ENCODE measurements at places on chromosomes 1 and 21.

DNA sequence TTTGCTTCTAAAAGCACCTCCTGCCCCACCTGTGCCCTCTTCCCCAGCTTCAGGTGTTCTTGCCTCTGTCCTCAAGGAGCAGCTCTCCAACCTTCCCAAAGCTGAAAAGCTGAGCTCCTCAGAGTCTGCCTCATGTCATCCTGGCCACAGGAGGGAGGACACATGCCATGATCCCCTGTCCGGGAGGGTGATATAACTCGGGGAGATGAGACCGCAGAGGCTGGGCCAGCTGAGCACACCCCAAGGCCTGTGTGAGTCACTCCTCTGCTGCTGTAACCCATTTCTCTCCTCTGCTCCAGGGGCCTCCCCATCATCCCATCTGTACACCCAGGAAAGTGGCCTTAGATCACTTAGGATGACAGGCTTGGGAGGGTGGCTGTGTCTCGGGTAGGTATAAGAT lies 49.8 kb downstream of the EPHB2 start:
- DNase-seq = no peak

- DNase-seq = no peak
Measured at GRCh38 chr1:22388671-22389450, 62.8 kb upstream of the ZBTB40 start.

DNA sequence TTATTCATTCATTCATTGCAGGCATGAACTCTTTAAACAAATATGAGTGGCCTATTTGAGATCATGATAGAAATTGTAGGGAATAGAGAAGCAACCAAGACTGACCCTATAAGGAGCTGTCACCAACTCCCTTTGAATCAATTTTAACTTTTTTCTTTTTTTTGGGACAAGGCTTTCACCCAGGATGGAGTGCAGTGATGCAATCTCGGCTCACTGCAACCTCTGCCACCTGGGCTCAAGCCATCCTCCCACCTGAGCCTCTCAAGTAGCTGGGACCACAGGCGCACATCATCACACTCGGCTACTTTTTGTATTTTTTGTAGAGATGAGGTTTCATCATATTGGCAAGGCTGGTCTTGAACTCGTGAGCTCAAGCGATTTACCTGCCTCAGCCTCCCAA lies 17.1 kb upstream of the ATP5PO start:
- no peak for DNase-seq

DNA sequence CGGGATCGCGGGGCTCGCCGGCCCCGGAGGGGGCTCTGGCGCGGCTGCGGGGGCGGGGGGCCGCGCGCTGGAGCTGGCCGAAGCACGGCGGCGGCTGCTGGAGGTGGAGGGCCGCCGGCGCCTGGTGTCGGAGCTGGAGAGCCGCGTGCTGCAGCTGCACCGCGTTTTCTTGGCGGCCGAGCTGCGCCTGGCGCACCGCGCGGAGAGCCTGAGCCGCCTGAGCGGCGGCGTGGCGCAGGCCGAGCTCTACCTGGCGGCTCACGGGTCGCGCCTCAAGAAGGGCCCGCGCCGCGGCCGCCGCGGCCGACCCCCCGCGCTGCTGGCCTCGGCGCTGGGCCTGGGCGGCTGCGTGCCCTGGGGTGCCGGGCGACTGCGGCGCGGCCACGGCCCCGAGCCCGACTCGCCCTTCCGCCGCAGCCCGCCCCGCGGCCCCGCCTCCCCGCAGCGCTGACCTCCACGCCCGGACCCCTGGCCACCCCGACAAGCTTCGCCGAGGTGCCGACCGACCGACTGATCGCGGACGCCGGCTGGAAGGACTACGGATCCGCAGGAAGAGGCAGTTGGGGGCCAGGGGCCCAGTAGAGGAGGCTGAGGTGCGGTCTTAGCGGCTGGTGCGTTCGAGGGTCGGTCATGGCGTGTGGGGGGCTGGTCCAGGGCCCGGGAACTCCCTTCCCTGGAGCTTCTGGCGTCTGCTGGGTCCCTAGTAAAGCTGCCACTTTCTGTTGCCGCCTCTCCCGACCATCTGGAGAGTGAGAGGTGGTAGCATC lies 711 bp downstream of the TRNP1 start:
- DNase-seq = no peak

DNA sequence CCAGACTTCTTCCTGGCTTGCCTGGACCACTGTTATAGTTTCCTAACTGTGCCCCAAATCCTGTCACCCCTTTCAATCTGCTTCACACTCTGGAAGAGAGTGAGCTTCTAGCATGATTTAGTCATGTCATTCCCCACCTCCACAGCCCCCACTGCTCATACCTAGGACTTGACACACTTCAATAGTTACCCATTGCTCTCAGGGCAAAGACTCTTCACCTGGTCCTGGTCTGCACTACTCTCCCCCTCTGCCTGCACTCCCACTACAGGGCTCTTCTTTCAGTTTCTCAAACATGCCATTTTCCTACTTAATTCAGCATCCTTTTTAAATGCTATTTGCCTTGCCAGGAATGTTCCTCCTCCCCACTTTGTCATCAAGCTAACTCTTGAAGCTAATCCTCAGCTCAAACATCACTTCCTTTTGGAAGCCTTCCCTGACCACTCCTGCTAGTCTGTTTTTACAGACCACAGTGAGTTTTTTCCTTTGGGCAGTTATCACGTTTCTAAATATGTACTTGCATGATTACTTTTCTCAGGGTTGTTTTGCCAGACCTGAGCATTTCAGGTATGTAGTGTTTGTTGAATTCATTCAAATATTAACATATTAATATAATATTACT lies 24.7 kb downstream of the CYP2J2 start:
- no peak for DNase-seq
